CD4-positive, alpha-beta T cell (primary cell): ENCODE measurements at places on chromosomes 13 and 19.

DNA sequence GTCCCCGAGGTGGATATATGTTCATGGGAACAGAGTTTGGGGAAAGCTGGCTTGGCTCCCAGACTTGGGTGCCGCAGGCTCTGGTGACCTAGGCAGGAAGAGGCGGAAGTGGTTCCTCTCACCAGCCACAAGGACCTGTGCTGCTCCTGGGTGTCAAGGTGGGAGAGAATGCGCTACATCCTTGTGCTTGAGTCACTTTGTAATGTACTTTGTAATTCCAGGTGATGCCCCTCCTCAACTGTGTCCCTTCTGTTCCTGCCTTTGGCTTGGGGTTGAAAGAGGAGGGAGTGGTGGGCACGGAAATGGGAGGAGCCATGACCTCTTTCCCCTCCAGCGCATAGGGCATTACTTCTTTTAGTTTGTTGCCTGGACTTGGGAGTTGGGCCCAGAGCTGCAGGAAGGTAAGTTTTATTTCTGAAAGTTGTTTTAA is 10.9 kb downstream of the GARRE1 start:
- no peak for DNase-seq

DNA sequence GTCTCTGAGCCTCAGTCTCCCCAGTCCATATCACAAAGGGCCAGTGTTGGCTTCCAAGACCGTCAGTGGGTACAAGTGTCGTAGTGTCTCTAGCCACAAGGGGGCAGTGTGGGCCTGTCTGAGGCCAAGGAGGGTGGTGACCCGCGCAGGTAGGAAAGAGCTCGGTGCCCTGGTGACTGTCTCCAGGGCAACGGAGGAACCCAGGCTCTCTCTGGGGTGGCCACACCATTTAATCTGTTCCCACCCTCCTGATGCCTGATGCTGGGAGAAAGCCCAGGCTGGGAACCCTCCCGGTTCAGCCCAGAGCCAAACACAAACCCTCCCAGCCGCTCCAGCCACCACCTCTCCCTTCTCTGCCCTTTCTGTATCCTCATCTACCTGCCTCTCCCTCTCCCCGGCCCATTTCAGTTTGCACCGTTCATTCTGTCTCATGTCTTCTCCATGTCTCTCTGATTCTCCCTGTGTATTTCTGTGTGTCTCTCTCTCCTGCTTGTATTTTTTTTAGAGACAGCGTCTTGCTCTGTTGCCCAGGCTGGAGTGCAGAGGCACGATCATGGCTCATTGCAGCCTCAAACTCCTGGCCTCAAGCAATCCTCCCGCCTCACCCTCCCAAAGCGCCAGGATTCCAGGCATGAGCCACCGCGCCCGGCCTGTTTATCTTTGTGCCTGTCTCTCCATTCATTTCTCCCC is 17.5 kb upstream of the MEIS3 start:
- peak; percentile 83 for DNase-seq

GRCh38 chr19:38152461-38153379 is 71.3 kb downstream of the DPF1 start:
- DNase-seq, result no peak

- no peak for DNase-seq
Observed at GRCh38 chr19:51107406-51108065, 673 bp downstream of the CTU1 start.

DNA sequence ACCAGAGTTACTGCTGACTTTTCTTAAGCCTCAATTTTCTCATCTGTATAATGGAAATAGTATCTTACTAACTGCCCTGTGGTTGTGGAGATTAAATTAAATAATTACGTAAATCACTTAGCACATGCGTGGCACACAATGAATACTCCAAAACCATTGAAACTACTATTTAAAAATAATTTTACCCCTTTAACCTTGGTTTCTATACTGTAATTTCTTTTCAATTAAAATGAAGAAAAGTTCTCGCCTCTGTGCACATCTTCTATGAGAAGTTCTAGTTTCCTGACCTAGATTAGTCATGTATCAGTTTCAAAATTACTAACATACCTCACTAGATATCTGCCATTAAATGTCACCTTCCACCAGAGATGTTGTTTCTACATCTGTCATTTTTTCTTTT is 5.7 kb downstream of the SLITRK1 start:
- DNase-seq, result no peak

DNA sequence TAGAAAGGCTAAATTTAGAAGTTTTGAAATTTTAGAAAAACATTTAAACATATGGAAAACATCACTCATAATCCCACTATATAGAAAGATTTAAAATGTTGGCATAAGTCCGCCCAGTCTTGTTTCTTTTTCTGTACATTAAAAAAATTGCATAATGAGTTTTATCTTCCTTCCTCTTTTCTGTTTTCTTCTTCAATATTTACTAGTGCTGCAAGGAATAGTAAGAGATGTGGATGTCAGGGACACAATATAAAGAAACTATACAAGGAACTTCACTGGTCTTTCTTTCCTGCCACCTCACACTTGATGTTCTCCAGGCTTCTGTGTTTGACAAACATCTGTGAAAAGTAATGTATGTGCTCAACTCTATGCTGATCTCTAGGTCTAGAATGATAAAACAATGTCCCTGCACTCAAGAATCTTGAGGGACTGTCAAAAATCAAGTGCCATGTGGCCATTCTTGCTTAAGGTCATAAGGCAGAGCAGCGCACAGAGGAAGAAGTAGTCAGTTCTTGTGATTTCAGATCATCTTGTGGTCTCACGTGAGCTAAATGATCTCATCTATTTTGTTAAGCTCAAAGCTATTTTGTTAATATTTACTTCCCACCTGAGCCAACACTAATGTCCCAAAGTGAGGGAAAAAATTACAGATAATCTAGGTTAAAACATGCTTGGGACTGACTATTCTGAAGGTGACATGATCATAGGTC is 186.9 kb upstream of the OBI1 start:
- no peak for DNase-seq

DNA sequence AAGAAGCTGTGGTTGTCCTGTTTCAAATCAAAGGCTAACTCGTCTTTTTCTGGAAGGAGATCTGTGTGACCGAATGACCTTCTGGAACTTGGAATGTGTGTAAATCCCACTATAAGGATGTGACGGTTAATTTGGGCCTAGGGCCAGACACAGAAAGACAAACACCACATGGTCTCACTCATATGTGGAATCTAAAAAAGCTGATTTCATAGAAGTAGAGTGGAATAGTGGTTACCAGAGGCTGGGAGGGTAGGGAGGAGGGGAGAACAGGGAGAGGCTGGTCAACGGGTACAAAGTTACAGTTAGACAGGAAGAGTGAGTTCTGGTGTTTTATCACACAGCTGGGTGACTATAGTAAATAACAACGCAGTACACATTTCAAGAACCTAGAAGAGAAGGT is 39.3 kb upstream of the RGCC start:
- no peak for DNase-seq

- DNase-seq, result no peak
Observed at GRCh38 chr13:74695021-74695800, 561.0 kb upstream of the KLF12 start.

GRCh38 chr19:33445442-33446329 is 72.2 kb downstream of the CEBPG start:
- no peak for DNase-seq

DNA sequence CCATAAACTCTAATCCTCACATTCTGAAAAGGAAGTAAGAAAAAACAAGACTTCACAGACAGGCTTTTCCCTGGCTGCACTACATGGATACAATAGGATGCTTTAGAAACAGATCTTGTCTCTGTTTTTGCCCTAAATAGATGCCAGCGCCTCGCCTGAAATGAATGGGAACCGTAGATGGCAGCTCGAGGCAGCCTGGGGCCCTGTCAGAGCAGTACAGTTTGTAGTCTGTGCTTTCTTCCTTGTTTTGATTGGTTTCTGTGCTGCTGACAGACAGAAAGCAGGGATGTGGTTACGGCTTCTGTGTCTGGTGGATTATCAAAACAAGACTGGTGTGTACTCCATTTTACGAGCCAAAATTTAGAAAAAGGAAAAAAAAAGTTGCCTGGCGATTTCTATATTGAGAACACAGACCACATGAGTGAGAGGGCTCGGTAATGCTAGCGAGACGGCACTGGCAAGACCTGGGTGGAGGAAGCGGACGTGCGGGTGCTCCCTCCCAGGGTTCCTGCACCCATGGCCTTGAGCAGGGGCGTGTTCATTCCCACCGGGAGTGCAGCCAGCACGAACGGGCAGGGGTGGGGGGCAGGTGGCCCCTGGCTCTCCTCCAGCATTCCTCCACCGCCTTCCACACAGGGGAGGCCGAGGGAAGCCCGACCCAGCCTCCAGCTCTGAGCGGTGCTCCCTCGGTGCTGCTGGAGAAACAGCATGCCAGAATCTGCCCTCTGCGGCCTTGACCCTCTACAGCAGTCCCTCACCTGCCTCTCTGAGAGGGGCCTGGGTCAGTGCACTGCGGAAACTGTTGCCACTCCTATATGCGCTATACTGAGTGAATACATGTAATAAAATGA is 37.6 kb upstream of the C1QTNF9 start:
- peak; percentile 66 for DNase-seq
